ENCODE measurements at places on chromosomes 11 and 22.

GRCh38 chr11:1199241-1199750 lies 23.6 kb upstream of the MUC5B start:
- DNase-seq: no peak

DNA sequence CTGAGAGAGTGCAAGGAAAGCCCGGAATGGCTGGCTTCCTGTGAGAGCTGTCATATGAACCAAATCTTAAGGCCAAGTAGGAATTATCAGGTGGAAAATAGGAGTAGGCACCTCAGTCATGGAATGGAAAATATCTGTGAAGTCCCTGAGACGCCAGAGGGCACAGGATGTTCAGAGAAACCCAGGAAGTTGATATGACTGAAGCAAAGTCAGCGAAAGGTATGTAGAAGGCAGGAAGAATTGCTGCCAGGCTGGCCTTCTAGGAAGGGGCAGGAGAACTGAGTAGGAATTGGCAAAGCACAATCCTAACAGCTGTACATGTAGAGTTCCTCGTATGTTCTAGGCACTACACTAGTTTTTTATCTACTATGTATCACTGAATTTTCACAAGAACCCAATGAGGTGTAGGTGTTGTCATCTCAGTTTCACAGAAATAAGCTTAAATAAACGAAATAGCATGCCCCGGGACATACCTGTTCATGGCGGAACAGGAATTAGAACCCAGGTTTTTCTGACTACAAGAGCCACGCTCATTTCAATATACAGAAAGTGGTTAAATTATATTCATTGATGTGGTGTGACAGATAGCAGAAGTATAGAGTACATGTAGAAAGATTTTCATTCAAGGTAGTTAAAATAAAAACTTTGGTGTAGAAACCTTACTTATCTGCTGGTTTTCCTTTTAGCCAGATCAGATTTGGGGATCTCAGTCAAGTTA lies 17.0 kb downstream of the HMGXB4 start:
- no peak for DNase-seq

- DNase-seq: no peak
Measured at GRCh38 chr22:39150848-39151215, 1.6 kb downstream of the CBX7 start.

GRCh38 chr11:118132385-118133151 lies 20.1 kb downstream of the SCN4B start:
- no peak for DNase-seq

GRCh38 chr11:62880231-62880802 lies 379 bp upstream of the SLC3A2 start:
- DNase-seq: no peak

DNA sequence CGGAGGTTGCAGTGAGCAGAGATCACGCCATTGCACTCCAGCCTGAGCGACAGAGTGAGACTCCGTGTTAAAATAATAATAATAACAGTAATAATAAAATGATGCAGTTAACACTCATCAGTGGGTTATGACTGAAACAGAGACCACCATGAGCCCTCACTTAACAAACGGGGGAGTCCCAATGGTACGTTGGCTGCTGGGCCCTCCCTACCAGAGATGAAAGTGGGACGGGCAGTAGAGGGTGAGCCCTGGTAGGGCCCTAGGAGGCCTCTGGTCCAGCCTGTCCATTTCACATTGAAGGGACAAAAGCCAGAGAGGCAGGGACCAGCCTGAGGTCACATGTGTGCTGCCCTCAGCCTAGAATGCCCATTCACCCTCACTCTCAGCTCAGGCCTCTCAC lies 13.7 kb upstream of the KIAA0930 start:
- no peak for DNase-seq

DNA sequence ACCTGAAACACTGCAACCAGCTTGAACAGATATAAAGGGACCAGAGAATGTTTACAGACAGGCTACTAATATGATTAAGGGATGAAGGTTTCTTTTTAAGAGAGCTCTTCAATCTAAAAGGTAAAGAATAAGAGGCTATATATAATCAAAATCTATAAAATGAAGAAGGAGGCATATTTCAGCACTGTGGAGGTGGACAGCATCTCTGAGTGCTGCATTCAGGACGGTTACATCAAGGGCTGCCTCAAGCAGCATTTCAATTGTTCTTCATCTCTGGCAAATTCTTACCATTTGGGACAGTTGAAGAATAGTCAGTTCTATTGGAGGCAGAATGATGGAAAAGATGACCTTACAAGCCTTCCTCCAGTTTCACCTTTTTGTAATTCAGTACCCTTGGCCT lies 139.6 kb upstream of the LMO1 start:
- no peak for DNase-seq

- no peak for DNase-seq
Measured at GRCh38 chr22:49583886-49584505, 243.7 kb downstream of the BRD1 start.

GRCh38 chr11:126832387-126832786 lies 168.2 kb downstream of the KIRREL3 start:
- no peak for DNase-seq

DNA sequence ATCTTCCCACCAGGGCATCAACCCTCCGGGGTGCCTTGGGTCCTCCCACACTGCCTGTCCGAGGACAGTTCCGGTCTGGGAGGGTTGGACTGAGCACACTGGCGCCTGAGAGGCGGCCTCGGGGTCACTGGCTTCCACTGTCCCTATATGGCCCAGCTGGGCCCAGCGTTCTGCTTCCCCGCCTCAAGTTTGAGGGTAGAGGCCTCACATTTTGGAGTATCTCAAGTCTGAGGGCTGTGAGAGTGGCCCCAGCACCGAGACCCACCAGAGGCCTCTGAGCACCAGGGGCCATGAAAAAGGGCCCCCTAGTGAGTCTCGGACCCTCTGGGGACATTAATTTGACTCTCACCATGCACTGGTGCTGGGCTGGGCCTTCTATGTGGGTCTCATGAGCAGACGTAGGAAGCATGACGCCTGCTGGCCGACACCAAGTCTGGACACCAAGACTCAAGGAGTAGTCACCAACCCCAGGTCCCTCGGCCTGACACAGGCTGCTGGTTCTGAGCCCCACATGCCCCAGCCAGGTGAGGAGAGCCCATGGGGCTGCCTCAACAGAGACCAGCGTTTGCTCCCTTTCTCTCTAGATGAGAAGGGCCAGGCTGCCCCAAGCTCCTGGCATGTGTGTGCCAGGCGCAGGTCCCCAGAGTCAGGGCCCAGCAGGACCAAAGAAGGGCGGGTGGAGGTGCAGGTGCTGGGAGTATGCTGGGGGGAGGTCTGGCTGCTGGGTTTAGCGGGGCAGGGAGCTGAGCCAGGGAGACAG lies 27.5 kb downstream of the ARVCF start:
- DNase-seq: no peak

- DNase-seq: no peak
Measured at GRCh38 chr11:65403607-65404121, 17.2 kb downstream of the FRMD8 start.

DNA sequence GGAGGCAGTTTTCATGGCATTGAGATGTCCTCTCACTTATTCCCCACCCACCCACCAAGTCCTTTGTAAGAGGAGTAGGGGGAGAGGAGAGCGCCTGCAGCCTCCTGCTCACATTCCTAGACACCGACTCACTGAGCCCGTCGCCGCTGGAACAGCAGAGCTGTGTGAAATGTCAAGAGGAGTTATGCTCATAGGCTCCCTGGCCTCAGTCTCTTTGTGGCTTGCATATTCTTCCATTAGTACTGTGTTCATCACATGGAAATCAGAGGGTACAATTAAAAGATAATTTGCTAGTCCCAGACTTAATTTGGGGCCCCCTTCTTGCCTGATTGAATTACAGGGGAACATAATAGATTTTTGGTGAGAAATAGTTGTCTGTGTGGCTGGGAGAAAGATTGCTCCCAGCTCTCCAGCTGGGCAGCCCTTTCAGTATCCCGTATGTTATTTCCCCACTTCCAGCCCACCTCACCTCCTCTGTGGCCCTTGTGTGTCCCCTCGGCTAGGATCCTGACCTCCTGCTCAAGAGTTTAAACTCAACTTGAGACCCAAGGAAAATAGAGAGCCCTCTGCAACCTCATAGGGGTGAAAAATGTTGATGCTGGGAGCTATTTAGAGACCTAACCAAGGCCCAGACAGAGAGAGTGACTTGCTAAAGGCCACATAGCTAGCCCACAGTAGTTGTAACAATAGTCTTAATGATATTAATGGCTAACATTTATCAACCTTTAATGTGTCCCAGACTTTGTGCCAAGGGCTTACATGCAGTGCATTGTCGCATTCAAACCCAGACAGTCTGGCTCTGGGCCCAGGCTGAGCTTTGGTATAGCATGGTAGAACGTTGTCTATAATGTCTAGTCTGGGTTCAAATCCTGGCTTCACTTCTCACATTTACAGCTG lies 32.2 kb downstream of the LIMK2 start:
- DNase-seq: no peak

DNA sequence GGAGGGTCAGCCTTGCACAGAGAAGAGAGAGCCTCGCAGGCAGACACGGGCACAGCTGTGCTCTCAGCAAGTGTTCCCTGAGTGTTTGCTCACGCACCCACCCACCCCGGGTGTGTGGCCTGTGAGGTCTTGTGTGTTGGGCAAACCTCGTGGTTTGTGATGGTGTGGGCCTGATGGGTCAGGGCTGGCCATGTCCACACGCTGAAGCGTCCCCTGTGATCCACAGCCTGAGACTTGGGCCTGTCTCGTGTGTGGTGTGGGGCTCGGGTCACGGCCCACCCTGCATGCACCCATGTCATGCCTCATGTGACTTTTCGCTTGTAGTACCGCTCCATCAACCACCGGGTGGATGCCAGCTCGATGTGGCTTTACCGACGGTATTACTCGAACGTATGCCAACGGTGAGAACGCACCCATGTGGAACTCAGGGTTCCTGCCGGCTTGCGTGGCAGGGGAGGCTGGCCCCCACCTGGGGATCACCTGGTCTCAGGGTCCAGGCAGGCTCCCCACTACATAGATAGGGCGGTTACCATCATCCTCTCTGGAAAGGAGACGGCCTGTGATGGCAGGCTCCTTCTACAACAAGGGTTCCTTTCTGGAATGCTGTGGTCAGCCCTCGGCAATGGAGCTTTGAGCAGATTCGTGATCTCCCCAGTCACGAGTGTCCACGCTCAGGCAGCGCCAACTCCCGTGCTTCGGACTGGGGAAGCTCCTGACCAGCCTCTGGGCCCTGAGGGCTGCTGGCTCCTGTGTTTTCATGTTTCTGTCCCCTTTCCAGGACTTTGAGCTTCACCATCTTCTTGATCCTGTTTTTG lies 5.9 kb downstream of the TPCN2 start:
- no peak for DNase-seq

GRCh38 chr11:75591371-75591770 lies 29.3 kb downstream of the SERPINH1 start:
- DNase-seq: no peak

DNA sequence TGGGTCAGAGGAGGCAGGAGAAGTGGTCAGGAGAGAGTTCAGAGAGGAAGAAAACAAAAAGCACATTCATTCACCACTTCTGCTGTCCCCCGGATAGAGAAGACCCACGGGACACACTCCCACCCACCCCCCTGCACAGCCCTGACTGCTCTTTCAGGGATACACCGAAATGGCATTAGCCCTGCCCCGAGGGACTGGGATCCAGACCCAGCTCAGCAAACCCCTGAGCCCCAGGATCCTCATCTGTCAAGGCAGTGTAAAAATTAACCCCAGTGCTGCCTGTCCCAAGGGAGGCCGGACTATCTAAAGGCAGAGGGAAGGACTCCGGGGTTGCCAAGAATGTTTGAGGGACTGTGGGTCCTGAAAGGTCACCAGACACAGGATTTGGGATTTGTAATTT lies 31.2 kb downstream of the TPBGL start:
- DNase-seq: no peak

GRCh38 chr11:121767433-121767832 lies 314.7 kb upstream of the SORL1-AS1 start:
- DNase-seq: no peak

DNA sequence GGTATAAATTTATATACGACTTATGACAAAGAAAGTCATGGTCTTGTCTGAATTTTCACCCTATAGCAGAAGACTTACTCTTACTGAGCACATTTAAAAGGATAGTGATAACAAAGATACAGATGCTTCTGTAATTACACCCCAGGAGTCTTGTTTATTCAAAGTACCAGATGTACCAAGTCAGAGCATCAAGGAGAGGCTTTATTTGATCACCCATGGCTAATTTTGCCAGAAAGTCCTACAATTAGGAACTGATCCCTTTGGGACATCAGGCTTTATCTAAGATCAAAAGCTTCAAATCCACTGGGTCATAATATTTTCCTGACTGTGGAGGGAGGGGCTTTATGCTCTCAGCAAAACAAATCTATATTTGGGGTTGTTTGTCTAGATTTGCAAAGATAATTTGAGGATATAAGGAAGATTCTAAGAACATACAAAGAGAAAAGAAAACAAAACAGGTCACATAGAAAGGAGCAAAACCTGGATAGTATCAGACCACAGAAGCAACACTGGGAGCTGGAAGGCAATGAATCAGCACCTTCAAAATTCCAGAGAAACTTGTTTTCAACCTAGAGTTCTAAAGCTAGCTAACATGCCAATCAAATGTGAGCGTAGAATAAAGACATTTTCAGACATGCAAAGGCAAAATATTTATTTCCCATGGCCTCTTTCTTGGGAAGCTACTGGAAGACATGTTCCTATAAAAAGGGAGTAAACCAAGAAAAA lies 124.8 kb upstream of the CSNK2A3 start:
- no peak for DNase-seq

DNA sequence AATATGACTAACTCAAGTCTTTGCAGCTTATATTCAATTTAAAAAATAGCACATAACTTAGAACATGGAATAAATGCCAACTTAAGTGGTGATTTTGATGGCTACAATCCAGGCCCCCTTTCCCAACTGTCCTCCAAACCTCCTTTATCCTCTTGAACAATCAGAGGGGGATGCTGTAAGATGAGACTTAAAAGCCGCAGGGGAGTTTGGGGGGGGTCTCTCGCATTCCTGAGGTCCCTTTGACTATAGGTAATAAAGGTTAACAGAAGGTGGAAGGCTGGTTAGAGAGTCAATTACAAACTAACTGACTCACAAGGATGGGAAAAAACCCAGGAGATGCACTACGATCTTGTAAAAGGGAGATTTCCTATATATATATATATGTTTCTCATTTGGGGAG lies 101.8 kb downstream of the KIRREL3 start:
- no peak for DNase-seq

- DNase-seq: no peak
Measured at GRCh38 chr22:20118300-20119020, 1.4 kb upstream of the TRMT2A start.

DNA sequence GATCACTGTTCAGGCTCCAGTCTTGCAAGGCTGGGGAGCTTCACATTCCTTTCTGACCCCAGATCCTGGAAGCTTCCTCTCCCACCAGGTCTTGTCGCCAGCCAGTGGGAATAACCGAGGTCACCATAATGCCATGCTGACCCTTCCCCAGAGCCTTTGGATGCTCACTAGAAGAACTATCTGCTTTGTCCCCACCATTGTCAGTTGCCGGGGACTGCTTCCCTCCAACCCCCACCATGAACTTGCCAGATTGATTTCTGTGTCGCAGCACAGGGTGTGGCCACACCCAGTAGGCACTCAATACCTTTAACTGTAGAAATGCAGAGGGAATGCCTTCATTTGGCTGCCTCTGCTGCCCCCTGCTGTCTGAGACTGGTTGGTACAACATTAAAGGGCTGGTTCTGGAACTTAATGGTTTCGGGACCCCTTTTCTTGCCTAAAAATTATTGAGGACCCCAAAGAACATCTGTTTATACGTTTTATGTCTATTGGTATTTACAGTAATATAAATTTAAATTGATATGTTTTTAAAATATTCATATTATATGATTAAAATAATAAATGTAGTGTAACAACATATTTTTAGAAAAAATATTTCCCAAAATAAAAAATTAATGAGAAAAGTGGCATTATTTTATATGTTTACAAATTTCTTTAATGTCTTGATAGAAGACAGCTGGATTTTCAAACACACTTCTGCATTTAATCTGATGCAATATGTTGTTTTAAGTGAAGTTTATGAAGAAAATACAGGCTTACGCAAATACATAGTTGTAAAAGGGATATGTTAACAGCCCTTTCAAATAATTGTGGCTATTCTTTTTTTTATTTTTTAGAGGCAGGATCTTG lies 6.7 kb upstream of the GDPD5 start:
- peak; percentile 73 for DNase-seq

Measured in stimulated activated CD4-positive, alpha-beta T cell treated with anti-CD3 and anti-CD28 coated beads, Interleukin-12 subunit alpha, Interleukin-12 subunit beta, amount 100 ng/mL, for 24 hours (primary cell).